ENCODE measurements at places on chromosomes 7 and 10.

DNA sequence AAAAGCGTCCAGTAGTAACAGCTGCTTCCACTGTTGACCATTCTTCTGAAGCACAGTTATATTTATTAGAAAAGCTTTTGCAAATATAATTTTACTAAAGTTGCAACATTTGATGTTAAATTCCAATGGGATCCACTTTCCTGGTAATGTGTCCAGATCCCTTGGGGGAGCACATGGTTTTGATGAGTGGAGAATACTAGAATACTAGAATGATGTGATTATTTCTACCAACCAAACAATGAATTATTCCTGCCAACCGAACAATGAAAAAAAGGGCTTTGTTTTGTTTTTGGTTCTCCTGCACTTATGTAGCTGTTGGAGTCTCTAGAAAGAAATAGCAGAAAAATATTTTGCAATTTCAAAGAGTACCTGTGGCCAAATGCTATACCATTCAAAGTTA, 59.1 kb downstream of the BPGM start:
- no peak for DNase-seq

DNA sequence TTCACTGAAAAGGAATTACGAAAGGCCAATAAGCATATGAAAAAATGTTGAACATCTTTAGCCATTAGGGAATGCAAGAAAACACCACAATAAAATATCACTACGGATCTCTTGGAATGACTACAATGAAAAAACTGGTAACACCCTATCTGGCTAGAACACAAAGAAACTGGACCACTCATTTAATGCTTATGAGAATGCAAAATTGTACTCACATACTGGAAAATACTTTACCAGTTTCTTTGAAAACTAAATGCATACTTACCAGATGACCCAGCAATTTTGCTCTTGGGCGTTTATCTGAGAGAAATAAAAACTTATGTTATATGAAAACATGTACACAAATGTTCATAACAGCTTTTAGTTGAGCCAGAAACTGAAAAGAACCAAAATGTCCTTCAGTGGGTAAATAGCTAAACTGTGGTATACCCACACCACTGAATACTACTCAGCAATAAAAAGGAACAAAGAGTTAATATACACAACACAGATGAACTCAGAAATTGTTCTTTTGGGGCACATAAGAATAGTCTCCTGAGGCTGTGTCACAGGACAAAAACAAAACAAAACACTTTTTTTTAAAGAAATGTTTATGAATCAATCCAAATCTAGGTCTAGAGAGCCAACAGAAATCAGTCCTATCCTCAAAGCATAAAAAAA, 23.5 kb downstream of the CNOT4 start:
- no peak for DNase-seq

DNA sequence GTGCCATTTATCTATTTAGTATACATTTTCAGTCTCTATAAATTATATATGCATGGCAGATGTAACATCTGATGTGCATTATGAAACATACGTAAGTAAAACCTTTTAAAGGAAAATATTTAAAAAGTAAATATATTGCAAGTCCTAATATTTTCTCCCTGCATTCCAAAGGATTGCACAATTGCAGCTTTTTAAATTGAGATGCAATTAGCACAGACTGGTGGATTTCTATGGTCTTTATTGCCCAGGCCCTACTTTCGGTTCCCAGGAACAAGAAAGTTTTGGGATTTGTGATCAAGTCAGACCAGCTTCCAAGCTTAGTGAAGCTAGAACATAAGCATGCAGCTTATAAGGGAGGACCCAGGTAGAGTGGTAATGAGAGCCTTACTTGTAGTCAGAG, 337.8 kb downstream of the NRG3 start:
- no peak for DNase-seq

GRCh38 chr10:62590306-62590705, 214.2 kb upstream of the ADO start:
- DNase-seq: no peak

DNA sequence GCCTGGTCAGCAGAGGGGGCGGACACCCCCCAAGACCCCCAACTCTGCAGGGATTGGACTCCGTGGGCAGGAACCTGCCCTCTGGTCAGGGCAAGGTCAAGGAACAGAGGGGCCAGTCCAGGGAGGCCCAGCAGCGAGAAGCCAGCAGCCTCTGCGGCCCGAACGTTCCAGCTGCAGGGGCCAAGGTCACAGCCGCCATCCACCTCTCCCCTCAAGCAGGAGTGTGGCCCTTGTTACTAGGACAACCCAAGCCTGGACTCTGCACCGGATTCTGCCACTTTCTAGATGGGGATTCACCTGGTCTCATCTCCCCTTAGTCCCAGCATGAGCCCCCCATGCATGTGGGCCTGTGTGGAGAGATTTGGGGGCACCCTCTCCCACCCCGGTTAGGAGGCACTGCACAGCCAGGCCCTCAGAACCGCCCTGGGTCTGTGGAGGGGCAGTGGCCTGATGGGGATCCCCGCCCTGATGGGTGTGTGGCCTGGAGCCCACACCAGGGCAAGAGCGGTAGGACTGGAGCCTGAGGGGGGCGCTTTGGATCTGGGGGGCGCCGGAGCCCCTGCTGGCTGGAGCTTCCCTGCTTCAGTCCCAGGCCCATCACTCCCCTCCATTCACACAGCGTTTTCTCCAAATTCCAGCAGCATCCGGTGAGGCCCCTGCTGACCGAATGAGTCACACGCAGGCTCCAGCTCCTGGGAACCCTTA, 18.1 kb downstream of the ADGRA1 start:
- no peak for DNase-seq

DNA sequence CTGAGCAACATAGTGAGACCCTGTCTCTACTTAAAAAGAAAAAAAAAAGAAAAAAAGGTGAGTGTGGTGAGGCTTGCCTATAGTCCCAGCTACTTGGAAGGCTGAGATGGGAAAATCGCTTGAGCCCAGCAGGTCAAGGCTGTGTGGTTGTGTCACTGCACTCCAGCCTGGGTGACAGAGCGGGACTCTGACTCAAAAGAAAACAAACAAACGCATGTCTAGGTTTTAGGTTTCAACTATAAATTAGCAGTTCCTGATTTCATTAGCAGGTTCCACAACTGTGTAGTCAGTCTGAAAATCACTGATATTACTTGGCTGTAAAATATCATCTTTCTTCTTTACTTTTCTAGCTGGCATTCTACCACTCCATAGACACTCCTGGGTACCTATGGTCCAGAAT, 155.7 kb upstream of the HGF start:
- no peak for DNase-seq

GRCh38 chr7:156174428-156174827, 362.2 kb upstream of the SHH start:
- no peak for DNase-seq

DNA sequence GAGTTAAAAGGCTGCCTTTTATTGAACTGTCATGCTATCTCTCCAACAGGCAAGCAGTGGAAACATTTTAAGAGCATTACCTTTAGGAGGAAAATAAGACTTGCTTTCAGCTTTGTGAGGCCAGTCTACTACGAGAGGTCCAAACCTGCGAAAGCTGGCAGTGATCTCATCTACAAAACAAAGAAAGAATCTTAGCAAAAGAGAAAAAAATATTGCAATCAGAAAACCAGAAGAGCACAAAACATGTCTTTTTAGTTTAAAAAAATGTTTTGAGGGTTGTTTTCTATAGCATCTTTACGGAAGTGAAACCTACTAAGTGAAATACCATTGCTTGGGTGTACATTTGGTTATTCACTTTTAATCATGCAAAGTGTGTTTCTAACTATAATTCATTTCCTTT, 147.9 kb downstream of the CPEB3 start:
- no peak for DNase-seq

DNA sequence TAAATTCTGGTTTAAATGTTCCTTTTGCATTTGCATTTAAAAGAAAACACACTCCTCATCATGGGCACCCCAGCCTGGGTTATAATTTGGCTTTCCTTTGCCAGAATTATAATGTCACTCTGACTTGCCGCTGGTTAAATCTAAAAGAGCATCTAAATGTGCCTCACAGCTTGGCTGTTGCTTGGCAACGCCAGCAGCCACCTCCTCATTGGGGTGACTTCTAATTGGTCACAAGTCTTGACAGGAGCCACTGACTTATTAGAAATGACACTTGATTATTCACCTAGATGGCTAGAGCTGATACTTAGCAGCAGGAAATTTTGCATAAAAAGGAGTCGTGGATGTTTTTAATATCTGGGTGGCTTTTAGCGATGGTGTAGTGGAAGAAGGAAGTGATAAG, 114.3 kb downstream of the TBXAS1 start:
- DNase-seq: no peak

DNA sequence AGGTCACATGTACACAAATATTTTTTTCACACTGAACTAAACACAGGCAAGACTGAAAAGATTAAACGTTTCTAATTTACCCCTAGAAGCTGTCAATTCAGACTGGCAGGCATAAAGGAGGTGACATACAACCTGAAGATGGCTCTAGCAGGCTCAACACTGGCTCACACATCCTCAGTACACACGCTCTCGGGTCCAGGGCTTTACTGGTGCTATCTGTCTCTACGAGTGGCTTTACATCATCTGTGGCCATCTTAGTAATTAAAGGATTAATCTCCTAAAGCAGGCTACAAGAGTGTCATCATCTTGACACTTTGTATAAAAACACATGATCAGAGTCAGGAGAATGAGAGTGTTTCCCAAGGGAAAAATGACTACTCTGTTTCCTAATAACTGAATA, 57.3 kb downstream of the COPG2 start:
- DNase-seq: no peak

DNA sequence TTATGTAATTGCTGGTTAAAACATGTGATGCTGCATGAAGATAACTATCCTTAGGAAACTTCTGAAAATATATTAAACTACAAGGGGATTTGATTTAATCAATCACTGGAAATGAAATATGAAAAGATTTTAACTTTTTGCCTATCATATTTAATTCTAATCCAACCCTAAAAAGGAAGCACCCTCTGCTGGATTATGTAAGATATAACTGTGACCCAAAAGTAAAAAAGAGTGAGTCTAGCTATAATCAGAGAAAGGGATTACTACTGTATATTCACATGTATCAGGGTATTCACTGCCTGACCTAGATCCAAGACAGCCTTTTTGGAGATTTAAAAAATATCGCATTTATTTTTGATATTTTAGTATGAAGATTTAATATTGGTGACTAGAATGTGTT, 295.5 kb downstream of the MDFIC start:
- no peak for DNase-seq

DNA sequence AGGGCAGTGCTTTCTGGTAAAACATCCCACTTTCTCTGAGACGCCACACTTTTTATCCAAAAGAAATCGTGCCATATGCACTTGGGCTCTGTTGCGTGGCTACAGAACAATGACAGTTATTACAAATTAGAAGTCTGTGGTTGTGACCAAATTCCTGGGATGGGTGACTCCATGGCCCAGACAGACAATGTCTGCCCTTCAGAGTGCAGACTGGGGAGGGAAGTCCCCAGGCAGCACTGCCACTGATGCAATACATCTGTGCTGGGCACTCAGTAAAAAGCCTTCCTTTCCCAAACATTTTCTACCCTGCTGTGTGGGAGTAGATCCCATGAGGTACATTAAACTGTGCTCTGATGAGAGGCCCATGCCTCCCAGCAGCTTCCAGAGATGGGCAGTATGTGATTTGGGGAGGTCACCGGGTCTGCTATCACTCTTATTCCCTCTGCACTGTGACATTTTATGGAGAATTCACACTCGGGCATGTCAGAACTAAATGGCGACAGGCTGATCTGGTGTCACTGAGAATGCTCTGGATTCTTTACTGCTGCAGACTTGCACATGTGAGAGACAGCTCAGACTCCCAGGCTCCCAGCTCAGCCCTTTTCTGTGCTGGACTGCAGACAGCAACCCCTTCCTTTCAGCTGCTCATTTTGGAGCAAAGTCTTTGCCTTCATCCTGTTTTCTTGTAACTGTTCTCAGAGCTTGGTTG, 243.5 kb upstream of the ZNF32 start:
- DNase-seq: no peak

- no peak for DNase-seq
Observed at GRCh38 chr7:132469264-132469663, 107.0 kb downstream of the PLXNA4 start.

- DNase-seq: no peak
Observed at GRCh38 chr10:123309731-123310130, 155.5 kb downstream of the BUB3 start.

DNA sequence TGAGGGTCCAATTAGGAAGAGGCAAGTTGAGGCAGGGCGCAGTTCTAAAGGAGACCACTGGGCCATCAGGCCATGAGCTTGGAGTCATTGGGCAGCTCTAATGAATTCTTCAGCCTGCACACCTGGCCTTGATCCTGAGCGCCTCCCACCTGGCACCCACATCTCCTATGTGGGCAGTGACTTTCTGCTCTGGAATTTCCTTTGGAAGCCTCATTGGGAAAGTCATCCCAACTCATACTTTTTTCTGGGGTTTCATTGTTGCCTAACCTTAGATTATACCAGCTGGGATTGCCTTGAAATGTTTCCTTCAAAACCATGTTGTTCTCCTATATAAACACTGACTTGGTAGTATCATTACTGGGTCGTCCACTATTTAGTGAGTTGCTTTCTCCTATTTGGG, 54.1 kb downstream of the PLPP4 start:
- DNase-seq: no peak

DNA sequence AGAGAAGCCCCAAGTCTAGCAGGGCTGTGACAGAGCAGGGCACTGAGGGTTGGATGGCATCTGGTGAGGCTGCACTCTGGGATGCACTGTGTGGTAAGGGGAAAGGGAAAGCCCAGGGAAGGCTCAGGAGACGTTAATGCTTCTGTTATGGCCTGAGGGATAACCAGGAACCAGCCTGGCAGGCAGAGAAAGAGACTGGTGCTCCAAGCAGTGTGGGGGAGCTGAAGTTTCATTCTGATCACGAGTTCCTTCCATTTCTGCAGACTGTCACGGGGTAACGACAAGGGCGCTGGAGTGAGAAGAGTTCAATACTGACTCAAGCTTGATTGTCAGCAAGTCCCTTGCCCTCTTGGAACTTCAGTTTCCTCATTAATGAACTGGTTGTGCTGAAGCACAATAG, 730.9 kb downstream of the GRID1 start:
- no peak for DNase-seq

DNA sequence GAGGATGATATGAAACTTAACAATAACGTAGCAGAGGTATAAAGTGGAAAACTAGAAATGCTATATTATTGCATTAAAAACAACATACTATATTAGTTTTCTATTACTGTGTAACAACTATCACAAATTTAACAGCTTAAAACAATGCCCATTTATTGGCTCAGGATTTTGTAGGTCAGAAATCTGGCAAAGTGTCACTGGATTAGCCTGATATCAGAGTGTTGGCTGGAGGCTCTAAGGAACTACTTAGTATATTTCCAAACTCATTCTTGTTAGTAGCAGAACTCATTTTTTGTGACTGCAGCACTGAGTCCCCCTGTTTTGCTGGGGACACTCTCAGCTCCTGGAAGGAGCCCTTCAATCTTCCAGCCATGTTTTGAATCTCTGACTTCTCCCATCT, 306.8 kb downstream of the ETV1 start:
- DNase-seq: no peak

GRCh38 chr10:84159076-84159685, 14.4 kb upstream of the GPR15LG start:
- DNase-seq: no peak

- no peak for DNase-seq
Observed at GRCh38 chr7:40698214-40698920, 563.6 kb downstream of the SUGCT start.

All from HFF-Myc (cell line).